Psoas muscle (tissue), 8 donors: ENCODE measurements at places on chromosomes 4 and X. TPM values are rescaled to one million over a fixed set of nuclear protein-coding genes. Genes with fewer than 3 reads are reported as not detected.

- no peak for DNase-seq
Measured at GRCh38 chr4:54400802-54401201, 171.7 kb downstream of the PDGFRA start.

DNA sequence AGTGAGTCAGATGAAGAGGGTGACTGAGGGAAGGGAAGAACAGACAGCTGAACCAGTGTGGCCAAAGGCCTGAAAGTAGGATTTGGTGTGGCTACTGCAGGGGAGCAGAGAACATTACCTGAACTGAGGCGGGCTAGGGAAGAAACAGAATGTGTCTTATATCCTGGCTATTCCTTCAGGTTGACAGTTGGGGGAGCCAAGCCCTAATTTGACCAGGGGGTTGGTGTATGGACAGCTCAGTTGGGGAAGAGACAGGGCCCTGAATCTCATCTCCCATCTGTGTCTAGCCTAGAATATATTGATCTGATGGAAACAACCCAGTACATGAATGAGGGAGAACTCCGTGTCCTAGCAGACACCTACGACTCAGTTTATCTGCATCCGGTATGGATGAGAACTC lies 4.2 kb downstream of the HDAC6 start:
- no peak for DNase-seq

Gene GAB3
- total RNA-seq, result 3.4 TPM

Gene SNCA
- 2.1 TPM for total RNA-seq
